ENCODE measurements at places on chromosomes 3 and 15.

DNA sequence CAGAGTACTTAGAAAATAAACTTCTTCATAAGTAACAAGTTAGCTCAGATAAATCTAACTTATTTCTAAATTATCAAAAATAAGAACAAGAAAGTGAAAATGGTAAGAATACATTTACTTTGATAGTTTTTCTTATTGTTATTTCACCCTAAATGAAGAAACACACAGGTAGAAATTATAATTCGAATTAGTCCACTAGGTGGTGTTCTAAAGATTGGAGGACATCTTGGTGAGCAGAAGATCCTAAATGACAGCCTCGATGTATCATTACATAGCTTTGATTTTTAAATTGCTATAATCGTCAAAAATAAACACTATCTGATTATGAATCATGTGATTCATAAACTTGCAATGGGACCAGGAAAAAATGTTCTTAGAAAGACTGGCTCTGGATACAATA is 280.8 kb upstream of the UBE2E2 start:
- DNase-seq, result no peak

- DNase-seq, result no peak
These were observed 50.6 kb downstream of the WDR76 start for GRCh38 chr15:43877371-43877770.

DNA sequence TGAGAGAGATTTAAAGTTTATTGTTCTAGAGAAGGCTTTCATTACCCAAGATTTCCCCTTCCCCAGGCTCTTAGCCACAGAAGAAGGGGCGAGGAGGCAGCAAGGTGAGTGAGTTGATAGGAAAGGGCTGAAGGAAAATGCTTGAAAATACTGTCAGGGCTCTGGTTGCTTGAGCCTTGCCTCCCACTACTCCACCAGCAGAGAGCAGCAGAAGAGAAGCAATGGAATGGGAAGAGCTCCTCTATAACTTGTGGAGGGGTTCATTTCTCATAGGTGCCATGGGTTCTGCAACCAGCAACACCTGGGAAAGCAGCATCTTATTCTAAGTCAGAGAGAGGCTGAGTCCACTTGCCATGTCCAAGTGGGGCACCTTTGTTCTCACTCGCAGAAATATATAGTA is 184.0 kb upstream of the CNTN6 start:
- DNase-seq, result no peak

- no peak for DNase-seq
These were observed 6.6 kb downstream of the CDCP1 start for GRCh38 chr3:45139372-45140140.

DNA sequence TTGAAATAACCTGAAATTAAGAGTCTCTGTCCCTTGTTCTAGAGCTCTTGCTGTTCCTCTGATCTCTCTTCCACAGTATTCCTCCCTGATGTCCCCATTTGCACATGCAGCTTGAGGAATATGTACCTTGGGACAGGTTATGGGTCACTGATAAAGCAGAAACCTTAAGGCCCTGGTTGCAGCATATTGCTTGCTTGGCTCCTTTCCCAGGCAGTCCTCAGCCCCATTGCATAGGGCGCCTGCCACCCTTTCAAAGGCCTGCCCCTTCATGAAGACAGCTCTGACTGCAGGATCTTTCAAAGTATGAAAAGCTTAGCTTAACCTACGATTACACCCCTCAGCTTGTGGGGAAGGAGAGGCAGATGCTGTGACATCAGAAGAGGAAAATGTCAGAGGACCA is 51.6 kb downstream of the WDR76 start:
- no peak for DNase-seq

DNA sequence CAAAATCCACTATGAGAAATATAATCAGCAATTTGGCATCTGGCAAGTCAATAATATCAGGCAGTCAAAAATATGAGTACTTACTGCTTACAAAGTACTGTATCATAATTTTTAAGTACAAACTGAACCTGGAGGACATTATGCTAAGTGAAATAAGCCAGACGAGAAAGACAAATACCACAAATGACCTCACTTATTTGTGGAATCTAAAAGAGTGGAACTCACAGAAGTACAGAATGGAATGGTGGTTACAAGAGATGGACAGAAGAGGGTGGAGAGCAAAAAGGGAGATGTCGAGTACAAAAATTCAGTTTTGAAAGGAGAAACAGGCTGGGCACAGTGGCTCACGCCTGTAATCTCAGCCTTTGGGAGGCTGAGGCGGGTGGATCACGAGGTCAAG is 12.4 kb downstream of the PCYT1A start:
- DNase-seq, result no peak

DNA sequence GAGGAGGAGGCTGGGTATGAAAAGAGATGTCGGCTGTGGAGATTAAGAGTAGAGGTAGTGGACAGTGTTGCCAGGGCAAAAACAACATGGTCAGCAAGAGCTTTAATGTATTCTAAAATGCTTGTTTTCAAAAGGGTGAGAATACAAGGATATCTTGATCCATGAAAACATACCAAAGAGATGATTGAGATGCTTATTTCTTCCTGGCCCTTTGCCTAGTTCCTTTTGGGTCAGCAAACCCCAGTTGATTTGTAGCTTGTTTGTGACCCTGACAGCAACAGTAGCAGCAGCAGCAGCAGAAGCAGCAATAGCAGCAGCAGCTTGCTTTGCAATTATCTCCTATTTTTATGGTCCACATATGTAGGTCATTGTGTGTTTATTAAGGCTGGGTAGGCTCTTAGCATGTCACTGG is 337.3 kb downstream of the LPP start:
- DNase-seq, result no peak

GRCh38 chr15:77507143-77507897 is 86.6 kb downstream of the HMG20A start:
- peak; percentile 30 for DNase-seq

- DNase-seq, result no peak
These were observed 9.2 kb downstream of the IGF2BP2 start for GRCh38 chr3:185815391-185816282.

GRCh38 chr15:57646087-57646486 is 54.4 kb downstream of the MYZAP start:
- DNase-seq, result no peak

DNA sequence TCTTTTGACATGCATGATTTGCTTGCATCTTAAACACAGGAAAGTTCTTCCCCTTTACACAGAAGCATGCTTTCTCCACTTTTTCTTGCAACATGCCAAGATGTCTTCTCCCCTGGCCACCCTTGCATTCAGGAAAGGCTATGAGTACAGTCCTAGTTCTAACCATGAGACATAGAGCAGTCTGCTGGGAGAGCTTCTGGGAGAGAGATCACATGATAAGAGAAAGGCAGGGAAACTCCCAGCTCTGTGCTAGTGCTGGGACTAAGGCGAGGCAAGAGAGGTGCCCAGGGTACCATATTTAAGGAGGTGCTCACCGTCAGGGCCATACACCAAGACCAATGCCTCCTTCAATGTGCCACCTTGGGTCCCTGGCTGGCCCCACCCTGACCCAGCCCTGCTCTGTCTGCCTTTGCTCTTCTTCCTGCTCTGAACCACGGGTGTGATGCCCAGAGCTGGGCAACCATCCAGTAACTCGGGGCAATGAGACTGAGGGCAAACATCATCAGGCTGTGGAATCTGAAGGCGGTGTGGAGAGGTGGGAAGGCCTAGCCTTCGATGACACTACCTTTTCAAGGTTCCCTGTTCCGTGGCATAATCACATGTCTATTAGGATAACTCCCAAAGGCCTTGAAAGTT is 77.4 kb upstream of the PRR20G start:
- peak; percentile 40 for DNase-seq

DNA sequence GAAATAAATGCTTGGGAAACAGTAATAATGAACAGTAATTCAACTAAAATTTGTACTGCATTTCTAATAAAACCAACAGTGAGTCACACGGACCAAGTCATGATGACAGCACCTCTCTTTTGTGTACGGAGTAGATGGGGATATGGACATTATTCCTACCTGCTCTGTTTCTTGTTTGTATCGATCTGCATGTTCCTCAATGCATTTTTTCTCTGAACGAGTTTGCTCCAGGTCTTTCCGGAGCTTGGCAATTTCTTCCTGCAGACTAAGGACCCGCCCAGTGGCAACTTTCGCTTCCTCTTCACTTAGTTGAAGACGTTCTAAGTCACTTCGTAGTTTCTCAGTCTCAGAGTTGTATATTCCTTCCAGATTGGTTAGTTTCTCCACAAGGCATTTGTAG is 74.4 kb upstream of the MYO5C start:
- no peak for DNase-seq

GRCh38 chr3:184599143-184599542 is 37.6 kb downstream of the EPHB3 start:
- no peak for DNase-seq

DNA sequence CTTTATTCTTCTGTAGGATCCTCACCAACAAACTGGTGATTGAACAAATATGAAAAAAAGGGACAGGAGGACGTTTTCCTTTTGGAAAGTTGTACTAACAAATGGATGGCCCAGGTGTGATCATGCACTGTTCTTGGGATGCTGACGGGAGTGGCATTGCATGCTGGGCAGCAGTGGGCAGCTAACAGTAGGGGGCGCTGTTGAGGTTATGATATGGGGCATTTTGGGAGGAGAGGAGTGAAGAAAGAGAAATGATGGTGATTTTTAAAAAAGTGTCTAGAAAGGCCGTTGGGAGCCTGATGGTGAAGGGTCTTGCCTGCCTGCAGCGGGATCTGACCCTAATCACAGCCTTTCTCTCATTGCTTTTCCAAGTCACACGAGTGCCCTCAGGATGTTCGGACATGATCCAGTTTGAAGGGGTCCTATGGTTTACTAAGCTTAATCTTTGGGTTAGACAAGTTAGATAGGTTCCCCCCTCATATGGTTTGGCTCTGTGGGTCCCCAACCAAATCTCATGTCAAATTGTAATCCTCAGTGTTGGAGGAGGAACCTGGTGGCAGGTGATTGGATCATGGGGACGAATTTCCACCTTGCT is 46.2 kb upstream of the PRTG start:
- DNase-seq, result no peak

DNA sequence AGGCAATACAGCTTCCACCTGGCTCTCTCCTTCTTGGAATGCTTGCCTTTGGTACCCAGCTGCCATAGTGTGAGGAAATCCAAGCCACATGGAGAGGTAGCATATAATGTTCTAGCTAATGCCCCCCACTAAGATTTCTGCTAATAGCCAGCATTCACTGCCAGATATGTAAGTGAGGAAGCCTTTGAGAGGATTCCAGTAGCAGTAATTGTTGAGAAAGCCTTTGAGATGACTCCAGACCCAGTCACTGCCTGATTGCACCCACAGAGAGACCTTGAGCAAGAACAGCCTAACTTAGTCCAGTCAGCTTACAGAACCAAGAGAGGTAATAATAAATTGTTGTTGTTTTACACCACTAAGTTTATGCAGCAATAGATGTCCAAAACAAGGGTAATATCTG is 63.1 kb downstream of the STRIT1 start:
- no peak for DNase-seq

GRCh38 chr15:72318408-72318942 is 1.5 kb downstream of the CELF6 start:
- no peak for DNase-seq

DNA sequence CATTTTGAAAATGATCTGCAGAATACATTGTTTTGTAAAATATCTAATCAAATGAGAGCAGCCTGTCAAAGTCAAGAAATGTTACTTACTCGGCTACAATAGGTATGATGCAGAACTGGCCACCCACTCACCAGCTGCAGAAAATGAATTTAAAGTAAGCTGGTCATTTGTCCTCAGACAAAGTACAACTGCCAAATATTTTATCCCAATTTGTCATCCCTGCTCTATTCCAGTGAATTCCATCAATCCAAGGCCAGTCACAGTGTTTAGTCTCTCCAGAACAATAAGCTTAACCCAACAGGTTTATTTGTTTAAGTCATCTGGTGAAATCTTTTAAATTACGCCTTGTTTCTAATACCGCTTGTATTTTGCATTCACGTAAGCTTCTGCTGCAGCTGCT is 46.6 kb upstream of the TCF12 start:
- no peak for DNase-seq

GRCh38 chr3:42961633-42962032 is 17.5 kb upstream of the GASK1A start:
- DNase-seq, result peak; percentile 42

DNA sequence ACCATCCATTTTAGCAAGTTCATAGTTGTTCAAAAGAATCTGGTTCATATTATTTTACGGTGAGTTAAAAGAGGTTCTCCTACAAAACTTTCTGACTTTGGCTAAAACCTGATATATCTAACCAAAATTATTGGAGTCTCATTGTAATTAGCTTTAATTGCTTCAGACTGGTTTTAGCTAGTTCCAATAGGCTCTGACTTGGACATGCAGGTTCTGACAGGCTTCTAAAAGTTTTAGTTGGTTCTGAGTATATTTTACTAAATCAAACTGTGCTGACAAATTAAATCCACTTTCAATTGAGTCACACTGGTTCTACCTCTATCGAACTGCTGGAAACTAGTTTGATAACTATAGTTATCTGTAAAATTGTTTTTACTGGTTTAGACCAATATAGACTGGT is 42.1 kb upstream of the RSL24D1 start:
- no peak for DNase-seq

DNA sequence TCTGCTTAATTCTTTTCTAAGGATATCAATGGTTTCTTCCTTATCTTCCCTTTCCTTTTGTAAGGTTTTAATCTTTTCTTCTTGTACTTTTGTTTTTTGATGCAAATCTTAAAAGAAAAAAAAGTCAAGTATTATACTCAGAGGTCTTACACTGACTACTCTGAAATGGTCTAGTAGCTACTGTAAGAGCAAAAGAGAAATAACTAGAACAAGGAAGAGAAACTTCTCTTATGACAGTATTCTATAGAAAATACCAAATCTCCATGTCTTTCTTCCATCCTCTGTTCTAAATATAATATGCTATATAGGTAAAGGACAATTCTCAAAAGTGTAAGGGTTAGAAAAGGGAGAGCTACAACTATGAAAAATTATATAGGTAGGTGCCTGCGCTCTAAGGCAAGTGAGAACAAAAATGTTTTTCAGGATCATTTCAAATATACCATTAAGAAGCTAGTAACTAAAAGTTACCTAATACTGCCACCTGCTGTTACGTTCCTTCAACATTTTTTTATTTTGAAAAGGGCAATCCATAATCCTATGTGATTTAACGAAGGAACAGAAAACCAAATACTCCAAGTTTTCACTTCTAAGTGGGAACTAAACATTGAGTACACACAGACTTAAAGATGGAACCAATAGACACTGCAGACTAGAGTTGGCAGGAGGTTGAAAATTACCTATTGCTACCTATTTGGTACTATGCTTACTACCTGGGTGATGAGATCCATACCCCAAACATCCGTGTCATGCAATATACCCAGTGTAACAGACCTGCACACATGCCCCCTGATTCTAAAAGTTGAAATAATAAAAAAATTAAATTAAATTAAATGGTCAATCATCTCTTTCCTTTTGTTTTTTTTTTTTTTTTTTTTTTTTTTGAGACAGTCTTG is 36.7 kb downstream of the CIP2A start:
- DNase-seq, result peak; percentile 18

GRCh38 chr3:77524463-77524862 is 484.6 kb downstream of the ROBO2 start:
- no peak for DNase-seq

GRCh38 chr3:174232658-174233429 is 626.3 kb upstream of the NAALADL2 start:
- no peak for DNase-seq

Data from NCI-H2029 (cell line).